Fibroblast of lung (primary cell): ENCODE measurements at places on chromosomes 5 and 9. TPM values are rescaled to one million over a fixed set of nuclear protein-coding genes. Genes with fewer than 3 reads are reported as not detected.

The BTNL8 gene
- not detected in 2 replicates for total RNA-seq

The IL33 gene
- total RNA-seq, result 1.3 and 19.3 TPM in 2 replicates

DNA sequence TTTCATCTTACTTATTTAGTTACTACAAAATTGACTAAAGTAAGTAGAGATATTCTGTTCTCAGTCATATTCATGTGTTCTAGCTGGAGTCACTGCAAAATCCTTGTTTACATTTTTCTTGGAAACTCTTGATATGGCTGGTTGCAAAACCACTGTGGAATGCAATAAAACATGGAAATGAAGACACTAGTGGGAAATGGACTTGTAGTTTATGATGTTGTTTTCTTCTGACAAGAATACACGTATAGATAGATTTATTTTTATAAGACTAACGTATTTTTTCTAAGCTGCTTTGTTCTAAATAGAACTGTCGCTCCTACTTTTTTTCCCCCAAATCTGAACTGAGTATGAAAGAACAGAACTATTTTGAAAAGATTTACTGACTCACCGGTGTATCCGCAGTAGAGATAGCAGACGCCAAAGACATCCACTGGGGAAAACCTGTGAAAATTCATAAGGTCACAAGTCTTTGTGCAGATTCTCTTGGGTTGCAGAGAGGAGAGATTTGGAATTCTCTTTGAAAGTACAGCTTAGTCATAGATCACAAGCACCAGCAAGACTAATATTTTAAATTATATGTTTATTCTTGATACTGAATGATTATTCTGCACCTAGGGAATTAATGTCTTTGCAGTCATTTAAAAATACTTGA, 119.6 kb upstream of the TAF11L2 start:
- no peaks in the 10 kb centered on the region for H3K27me3 ChIP-seq
- DNase-seq, result peak; percentile 84
- no peak overlapping the region for H3K4me3 ChIP-seq
- peaks cover 9% of the 10 kb centered on the region for H3K4me1 ChIP-seq

GRCh38 chr5:135046661-135047346, 12.8 kb upstream of the PITX1 start:
- H3K4me1 ChIP-seq, result no peaks in the 10 kb centered on the region
- H3K27me3 ChIP-seq, result peaks cover 50% of the 10 kb centered on the region
- DNase-seq, result no peak
- no peak overlapping the region for H3K4me3 ChIP-seq

- H3K27me3 ChIP-seq, result no peaks in the 10 kb centered on the region
- H3K27ac ChIP-seq, result no peak overlapping the region
- H3K4me3 ChIP-seq, result peak overlapping the region; percentile 21
- H3K4me1 ChIP-seq, result no peaks in the 10 kb centered on the region
- DNase-seq, result no peak
These were observed 92.1 kb downstream of the LMNB1 start for GRCh38 chr5:126869005-126869451.

GRCh38 chr5:13866792-13867191, 77.7 kb downstream of the DNAH5 start:
- DNase-seq, result peak; percentile 37
- no peaks in the 10 kb centered on the region for H3K36me3 ChIP-seq
- H3K4me1 ChIP-seq, result no peaks in the 10 kb centered on the region
- H3K27ac ChIP-seq, result no peak overlapping the region
- no peaks in the 10 kb centered on the region for H3K27me3 ChIP-seq
- H3K4me3 ChIP-seq, result no peak overlapping the region

GRCh38 chr9:133286523-133286922, 11.5 kb upstream of the ABO start:
- H3K4me3 ChIP-seq, result no peak overlapping the region
- DNase-seq, result peak; percentile 8
- H3K27me3 ChIP-seq, result no peaks in the 10 kb centered on the region
- H3K36me3 ChIP-seq, result no peaks in the 10 kb centered on the region

- no peaks in the 10 kb centered on the region for H3K4me1 ChIP-seq
- H3K27ac ChIP-seq, result no peak overlapping the region
- no peaks in the 10 kb centered on the region for H3K27me3 ChIP-seq
- DNase-seq, result no peak
- no peaks in the 10 kb centered on the region for H3K36me3 ChIP-seq
These were observed 30.8 kb downstream of the SLC6A3 start for GRCh38 chr5:1414311-1415058.

GRCh38 chr9:81566074-81566698, 123.2 kb downstream of the TLE1 start:
- no peak for DNase-seq
- H3K36me3 ChIP-seq, result no peaks in the 10 kb centered on the region
- H3K4me3 ChIP-seq, result no peak overlapping the region
- H3K27me3 ChIP-seq, result no peaks in the 10 kb centered on the region
- peaks cover 8% of the 10 kb centered on the region for H3K4me1 ChIP-seq
